ENCODE measurements at places on chromosomes 7 and 10.

- DNase-seq = peak; percentile 31
Measured at GRCh38 chr7:95723583-95724180, 48.7 kb upstream of the DYNC1I1 start.

DNA sequence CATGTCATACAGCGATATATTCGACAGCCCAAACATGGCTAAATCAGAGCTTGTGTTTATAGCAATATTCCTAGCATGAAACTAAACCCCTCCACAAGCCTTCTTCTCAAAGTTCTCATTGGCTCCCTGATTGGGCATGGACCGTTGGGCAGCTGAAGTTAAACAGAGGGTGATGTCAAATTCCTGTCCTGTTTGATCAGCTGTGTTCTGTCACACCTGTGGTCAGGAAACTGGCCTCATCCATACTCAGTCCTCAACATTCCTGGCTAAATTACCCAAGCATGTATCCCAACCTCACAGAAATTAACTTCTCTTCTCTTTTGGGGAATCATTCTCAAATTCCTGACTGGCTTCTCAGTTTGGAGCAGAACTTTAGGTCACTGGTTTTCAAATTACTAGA lies 107.9 kb downstream of the ODAD2 start:
- no peak for DNase-seq

- no peak for DNase-seq
Measured at GRCh38 chr10:34690383-34691049, 124.6 kb downstream of the PARD3 start.

GRCh38 chr10:1043532-1043995 lies 5.4 kb downstream of the IDI1 start:
- peak; percentile 46 for DNase-seq

GRCh38 chr7:256981-257646 lies 32.9 kb upstream of the FOXL3 start:
- no peak for DNase-seq

GRCh38 chr7:91285696-91286355 lies 21.6 kb downstream of the FZD1 start:
- DNase-seq = no peak
